ENCODE measurements at places on chromosomes 5 and 9.

- DNase-seq: no peak
Observed at GRCh38 chr9:136577941-136578625, 32.2 kb upstream of the NOTCH1 start.

GRCh38 chr5:139287890-139288635, 5.5 kb upstream of the MATR3 start:
- no peak for DNase-seq

- DNase-seq: no peak
Observed at GRCh38 chr9:111700776-111701175, 39.4 kb downstream of the GNG10 start.

- DNase-seq: no peak
Observed at GRCh38 chr9:126698251-126698650, 84.5 kb downstream of the LMX1B start.

DNA sequence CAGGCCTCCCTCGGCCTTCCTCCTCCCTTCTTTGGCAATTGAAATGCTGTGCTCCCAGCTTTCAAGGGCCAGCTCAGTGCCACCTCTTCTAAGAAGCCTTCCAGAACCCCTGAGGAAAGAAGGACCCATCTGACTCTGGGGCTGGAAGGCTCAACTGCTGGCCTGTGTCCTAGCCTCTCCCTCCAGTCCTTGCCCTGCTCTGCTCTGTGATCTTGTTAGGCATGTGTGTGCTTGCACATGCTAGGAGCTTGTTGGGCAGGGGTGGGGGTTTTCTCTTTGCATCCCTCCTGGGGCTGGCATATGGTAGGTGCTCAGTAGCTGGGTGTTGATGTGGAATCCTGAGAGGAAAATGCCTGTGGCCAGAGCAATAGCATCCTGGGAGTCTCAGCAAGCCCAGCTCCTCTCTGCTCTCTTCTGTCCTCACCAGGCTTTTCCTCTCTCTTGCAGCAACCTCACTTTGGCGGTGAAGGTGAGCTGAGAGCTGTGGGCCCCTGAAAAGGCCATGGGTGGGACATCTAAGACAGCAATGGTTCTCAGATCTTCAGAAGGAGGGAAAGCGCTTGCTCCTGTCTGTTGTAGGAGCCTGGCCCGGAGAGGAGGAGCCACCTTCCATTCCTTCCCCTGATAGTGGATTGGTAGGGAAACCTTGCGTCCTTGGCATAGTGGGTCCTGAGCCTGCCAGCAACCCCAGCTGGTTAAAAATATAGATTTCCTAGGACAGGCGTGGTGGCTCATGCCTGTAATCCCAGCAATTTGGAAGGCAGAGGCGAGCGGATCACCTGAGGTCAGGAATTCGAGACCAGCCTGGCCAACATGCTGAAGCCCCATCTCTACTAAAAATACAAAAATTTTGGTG, 9.9 kb downstream of the DOLK start:
- DNase-seq: no peak

- no peak for DNase-seq
Observed at GRCh38 chr5:2570586-2570985, 180.9 kb downstream of the IRX2 start.

Measured in activated CD8-positive, alpha-beta memory T cell treated with anti-CD3 and anti-CD28 coated beads for 1 hour (primary cell).